Neuronal stem cell (in vitro differentiated cells): ENCODE measurements at places on chromosomes 2 and 18.

- peak; percentile 59 for DNase-seq
These were observed 41.1 kb downstream of the NHEJ1 start for GRCh38 chr2:219119422-219120043.

GRCh38 chr2:216692636-216693413 is 2.5 kb downstream of the IGFBP5 start:
- peak; percentile 93 for DNase-seq

DNA sequence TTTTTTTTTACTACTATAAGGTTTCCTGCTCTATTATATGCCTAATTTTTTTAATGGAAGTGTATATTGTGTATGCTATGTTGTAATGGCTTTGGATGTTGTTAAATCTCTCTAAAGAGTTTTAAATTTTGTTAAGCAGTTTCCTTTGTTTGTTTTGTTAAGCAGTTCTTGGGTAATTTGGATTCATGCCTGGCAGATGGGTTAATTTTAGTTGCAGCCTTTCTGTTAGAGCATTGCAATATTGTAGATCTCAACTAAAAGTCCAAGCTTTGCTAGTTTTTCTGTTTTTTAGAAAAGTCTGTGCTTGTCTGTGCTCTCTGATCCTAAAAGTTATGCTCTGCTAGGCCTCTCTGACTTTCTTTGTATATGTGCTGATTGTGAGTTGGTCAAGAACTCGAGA is 1229.0 kb upstream of the NRXN1 start:
- DNase-seq, result no peak

- DNase-seq, result no peak
These were observed 65.3 kb upstream of the SMIM21 start for GRCh38 chr18:75492852-75493251.

DNA sequence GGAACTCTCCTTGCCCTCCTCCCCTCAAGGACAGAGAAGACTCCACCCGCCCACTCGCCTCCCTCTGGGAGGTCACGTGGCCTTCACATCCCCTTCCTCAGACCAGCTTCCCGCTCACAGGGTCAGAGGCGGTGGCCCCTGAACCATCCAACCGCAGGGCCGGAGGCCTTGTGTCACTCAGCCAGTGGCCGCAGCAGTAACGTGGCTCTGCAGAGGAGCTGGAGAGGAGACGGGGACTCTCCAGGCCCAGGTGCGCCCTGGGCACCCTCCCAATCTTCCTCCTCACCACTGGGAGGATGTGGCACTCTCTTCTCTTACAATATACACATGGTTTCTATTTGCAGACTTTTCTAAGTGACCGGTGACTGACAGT is 161.7 kb downstream of the TWIST2 start:
- DNase-seq, result no peak

DNA sequence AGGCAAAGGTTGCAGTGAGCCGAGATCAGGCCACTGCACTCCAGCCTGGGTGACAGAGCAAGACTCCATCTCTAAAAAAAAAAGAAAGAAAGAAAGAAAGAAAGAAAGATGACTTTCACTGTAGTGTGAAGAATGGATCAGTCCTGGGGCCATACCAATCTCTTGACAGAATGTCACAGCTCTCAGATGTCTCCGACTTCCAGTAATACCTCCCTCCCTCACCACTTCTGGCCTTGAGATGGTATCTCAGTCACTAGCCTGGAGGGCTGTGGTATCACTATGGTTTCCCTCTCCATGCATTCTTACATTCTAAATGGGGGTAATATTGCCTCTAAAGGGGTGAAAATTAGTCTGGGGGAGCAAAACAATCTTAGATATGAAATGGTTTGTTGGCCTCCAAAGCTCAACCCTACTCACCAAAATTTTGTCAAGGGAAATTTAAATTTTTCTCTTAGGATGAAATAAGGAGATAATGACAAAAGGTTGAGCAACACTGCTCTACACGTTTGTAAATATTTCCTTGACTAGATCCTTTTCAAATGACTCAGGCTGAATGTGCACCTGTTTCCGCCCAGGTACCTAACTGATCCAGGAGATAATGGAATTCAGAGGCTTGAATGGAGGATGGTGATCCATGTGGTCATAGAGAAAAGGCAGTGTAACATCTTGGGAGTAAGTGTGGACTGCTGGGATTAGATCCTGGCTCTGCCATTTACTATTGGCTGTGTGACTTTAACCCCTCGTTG is 19.9 kb upstream of the SPRED2 start:
- no peak for DNase-seq

DNA sequence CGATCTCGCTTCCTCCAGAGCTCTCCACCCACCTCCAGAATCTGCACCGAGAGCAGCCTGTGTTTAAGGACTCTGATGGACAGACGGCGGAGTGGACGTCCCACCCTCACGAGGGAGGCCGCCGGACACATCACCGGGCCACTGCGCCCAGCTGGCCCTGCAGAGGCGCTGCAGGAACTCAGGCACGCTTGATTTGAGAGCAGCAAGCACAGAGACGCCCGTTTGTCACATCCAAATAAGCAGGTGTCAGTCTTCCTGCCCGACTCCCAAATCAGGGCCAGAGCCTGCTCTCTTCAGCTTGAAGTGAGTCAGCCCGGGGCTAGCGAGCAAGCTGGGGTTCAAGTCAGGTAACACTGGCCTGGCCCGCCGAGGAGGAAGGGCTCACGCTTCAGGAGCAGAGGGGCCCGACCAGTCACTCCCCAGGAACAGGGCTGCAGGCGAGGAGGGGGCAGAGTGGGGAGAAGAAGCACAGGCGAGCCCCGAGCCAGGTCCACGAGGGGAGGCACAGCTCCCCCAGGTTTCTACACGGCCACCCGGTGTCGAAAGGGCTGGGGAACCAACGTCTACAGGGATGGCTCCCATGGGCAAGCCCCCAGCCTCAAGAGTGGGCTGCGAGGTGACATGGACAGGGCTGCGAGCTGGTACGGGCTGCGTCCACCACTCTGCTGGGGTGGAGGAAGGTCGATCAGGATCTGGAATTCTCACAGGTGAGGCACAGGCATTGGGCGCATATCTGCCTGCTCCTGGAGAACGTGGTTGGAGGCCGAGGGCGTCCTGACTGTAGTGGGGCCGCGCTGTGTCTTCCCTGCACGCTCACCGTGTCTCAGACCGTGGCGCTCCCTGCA is 52.5 kb upstream of the CTDP1 start:
- DNase-seq, result no peak

- no peak for DNase-seq
These were observed at the start of gene DSG4 for GRCh38 chr18:31376477-31376876. Gene DSG4 (plus strand): TSS chr18:31376777. CDS start chr18:31376912, 135 bp downstream.

GRCh38 chr2:147171941-147172340 is 672.9 kb upstream of the ACVR2A start:
- DNase-seq, result no peak

GRCh38 chr2:148615381-148615841 is 29.1 kb upstream of the EPC2 start:
- DNase-seq, result no peak

- DNase-seq, result peak; percentile 26
These were observed 19.6 kb upstream of the SERPINB11 start for GRCh38 chr18:63683152-63683551.

GRCh38 chr2:39778233-39778632 is 825 bp downstream of the THUMPD2 start:
- no peak for DNase-seq

GRCh38 chr2:28344756-28345373 is 47.8 kb upstream of the FOSL2 start:
- DNase-seq, result no peak

GRCh38 chr2:138187221-138187620 is 222.9 kb downstream of the HNMT start:
- no peak for DNase-seq

- no peak for DNase-seq
These were observed 12.3 kb downstream of the FLACC1 start for GRCh38 chr2:201344663-201345366.

- no peak for DNase-seq
These were observed 43.0 kb upstream of the SLC1A4 start for GRCh38 chr2:64945973-64946768.

DNA sequence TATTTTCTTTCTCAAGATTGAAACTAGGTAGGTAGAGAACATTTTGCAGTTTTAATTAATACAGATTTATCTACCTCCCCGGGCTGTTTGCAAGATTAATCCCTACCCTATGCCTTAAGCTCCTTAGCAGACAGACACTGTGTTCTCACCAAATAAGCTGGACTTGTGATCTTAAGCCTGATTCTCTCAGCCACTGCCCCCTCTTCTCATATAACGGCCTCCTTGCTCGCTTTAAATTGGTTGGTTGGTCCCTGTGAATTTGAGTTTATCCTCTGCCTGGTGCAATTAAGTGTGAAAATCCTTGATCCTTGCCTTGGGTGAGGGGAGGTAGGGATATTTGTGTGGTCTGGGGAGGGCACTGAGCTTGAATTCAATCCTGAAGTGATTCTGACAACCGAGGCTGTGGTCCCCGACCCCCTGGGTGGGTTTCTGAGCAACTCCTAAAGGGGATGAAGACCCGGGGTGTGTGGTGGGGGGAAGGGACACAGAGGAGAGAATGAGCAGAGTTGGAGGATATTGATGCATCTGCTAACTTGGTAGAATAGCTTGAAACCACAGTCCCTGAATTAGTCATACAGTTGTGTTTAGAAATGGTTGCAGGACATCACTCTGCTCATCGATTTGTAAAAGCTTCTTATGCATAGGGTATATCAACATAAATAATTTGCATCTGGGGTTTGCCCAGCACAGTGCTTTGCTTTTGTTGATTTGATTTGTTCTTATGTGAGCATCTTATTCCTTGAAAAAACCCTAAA is 36.9 kb upstream of the NCKAP5 start:
- no peak for DNase-seq

- DNase-seq, result peak; percentile 69
These were observed at the start of gene SOCS6 for GRCh38 chr18:70288851-70289328. Gene SOCS6 (plus strand): TSS chr18:70289045. CDS start chr18:70324669, 35,624 bp downstream.

DNA sequence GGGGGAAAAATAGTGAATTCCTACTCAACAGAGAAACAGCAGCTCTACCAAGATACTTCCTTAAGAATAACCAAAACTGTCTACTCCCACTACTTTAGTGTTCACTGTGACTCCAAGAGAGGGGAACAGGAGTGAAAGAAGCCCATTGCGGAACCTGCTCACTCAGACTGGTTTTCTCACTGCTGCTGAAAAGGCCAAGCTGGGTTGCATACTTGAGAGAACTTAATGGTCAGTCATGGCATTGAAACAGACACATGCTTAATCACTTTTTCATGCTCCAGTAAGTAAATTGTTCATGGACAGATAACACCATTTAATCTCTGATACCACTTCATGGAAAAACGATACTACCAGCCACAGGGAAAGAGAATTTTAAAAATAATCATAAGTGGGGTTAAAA is 35.7 kb upstream of the SLC8A1 start:
- no peak for DNase-seq
